ENCODE measurements at places on chromosomes 7 and 10.

DNA sequence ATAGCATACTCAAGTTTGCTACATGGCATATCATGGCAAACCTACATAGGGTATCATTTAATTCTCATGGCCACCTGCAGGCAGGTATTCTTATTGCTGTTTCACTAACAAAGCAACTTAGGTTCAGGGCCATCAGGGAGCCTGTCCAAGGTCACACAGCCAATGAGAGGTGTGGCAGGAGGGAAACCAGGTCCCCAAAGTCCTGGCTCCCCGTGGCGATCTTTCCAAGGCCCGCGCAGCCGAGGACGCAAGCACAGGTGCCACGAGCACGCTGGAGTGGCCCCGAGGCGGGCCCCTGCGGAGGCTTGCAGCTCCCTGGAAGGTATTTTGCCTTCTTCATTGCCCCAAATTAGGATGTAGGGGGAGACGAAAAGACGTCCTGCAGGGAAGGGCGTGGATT lies 20.8 kb downstream of the PRKAG2 start:
- DNase-seq, result no peak

GRCh38 chr7:5559576-5560240 lies 136.1 kb upstream of the TNRC18 start:
- no peak for DNase-seq

GRCh38 chr10:17145239-17145638 lies 15.6 kb upstream of the CUBN start:
- DNase-seq, result no peak

DNA sequence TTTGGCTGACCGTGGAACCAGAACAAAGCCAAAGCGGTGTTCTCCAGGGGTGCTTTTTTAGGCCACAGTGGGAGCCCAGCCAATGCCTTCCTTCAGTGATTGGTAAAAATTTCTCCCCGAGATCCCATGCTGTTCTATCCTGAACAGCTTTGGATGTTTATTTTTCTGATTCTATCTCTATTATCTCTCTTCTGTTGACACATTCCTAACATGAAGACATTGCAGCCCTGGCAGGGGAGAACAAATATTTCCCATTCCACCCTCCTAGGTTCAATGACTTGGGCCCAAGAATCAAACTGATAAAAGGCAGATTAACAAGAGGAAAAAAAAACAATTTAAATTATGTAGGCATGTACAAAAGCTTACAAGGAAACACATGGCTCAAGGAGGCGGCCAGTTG lies 162.7 kb downstream of the PFKFB3 start:
- DNase-seq, result no peak

DNA sequence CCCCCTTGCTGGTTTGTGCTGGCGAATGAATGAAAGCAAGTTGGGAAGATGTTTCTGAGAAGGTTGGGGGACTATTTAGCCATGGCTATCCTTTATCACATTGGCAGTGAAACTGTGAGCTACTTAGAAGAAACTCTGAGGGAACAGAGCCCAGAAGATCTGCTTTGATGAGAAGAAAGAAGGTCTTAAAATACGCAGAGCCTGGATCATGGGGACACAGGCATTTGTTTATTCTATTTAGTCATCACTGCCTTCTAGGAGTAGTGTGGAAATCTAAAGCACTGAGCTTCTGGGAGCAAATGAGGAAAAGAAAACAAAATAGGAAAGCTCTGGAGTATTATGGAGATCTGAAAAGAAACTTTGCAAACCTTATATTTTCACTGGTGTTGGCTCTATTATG lies 28.5 kb downstream of the CPED1 start:
- DNase-seq, result no peak

- DNase-seq, result peak; percentile 22
Measured at GRCh38 chr10:118501637-118502440, 93.6 kb downstream of the PRLHR start.

- no peak for DNase-seq
Measured at GRCh38 chr10:89207801-89208551, 859 bp upstream of the CH25H start.

GRCh38 chr7:127380479-127380878 lies 12.0 kb downstream of the ZNF800 start:
- DNase-seq, result no peak

GRCh38 chr7:30934732-30935568 lies 23.3 kb downstream of the AQP1 start:
- DNase-seq, result no peak

GRCh38 chr10:61463035-61463909 lies 10.1 kb upstream of the TMEM26 start:
- DNase-seq, result peak; percentile 88

GRCh38 chr7:21352540-21353387 lies 75.1 kb upstream of the SP4 start:
- no peak for DNase-seq

- no peak for DNase-seq
Measured at GRCh38 chr7:103990991-103991390, 1.5 kb upstream of the RELN start.

DNA sequence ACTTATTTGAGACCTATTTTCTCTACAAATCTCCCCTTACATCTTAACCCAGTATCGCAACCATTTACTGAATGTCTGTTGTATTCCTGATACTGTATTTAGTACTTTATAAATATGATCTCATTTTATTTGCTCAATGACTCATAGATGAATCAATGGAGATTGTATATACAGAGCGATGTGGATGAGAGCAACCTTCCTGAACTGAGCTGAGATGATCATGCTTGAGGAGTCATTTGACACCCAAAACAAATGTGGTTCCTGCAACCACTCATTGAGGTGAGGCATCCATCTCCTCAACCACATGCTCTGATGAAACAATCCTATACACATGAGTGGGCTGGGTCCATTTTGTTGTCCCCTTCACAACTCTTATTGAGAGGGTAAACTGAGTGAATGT lies 250.0 kb downstream of the CDC14C start:
- DNase-seq, result peak; percentile 1

DNA sequence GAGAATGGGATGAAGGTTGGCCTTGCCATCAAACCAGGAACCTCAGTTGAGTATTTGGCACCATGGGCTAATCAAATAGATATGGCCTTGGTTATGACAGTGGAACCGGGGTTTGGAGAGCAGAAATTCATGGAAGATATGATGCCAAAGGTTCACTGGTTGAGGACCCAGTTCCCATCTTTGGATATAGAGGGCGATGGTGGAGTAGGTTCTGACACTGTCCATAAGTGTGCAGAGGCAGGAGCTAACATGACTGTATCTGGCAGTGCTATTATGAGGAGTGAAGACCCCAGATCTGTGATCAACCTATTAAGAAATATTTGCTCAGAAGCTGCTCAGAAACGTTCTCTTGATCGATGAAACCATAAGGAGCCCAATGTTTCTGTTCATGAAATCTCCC lies 637 bp downstream of the RPEL1 start:
- no peak for DNase-seq

DNA sequence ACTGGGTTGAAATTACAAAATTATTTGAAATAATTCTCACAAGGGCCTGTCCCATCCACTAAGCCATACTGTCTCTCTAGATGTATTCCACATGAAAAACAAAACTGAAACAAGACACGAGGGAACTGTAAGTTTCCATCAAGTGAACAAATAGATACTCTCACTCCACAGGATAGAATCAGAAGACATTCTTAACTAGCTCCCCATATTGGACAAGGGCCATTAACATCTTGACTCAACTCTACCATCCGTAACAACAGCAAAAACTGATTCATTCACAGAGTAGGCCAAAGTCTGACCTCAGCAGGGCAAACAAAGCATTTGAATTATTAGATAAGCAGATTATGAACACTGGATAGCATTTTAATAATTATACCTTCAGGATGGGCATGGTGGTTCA lies 29.1 kb downstream of the UBE2H start:
- DNase-seq, result peak; percentile 76

- DNase-seq, result no peak
Measured at GRCh38 chr10:5291501-5292195, 73.1 kb upstream of the UCN3 start.

DNA sequence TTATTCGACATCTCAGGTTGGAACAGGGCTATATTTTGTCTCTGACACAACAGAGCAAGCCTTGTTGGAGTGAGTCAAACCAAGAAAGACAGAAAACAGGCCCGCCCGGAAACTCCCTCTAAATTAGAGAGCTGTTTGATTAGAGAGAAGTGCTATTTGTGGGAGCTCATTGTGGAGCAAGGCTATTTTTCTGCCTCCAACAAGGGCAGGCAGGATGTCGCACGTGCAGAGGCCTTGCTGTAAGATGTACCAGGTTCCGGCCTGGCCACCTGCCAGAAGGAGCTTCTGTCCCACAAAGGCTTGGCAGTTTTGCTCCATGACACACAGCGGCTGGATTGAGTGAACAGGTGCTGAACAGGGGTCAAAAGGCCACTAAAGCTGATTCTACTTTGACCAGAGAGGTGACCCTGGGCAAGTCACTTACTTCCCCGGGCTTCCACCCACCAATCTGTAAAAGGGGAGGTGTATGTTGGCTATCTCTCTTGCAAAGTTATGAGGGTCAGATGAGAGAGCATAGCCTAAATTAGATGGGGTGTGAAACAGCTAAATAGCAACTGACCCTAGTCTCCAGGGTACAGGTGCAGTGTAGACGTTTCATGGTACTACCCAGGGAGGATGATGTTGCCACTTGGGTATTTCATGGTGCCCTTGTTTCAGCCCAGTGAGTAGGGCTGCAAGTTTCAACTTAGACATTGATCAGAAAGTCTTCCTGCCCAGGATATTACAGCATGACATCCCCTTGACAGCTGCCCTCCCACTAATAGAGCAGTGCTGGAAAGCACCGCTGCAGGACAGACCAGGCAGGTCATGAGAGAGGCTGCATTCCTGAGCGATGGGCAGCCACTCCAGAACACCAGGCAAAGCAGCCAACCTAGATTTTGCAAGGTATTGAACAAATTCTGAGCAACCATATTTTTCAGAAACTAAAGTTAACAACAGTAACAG lies 62.0 kb downstream of the VSTM4 start:
- DNase-seq, result no peak

DNA sequence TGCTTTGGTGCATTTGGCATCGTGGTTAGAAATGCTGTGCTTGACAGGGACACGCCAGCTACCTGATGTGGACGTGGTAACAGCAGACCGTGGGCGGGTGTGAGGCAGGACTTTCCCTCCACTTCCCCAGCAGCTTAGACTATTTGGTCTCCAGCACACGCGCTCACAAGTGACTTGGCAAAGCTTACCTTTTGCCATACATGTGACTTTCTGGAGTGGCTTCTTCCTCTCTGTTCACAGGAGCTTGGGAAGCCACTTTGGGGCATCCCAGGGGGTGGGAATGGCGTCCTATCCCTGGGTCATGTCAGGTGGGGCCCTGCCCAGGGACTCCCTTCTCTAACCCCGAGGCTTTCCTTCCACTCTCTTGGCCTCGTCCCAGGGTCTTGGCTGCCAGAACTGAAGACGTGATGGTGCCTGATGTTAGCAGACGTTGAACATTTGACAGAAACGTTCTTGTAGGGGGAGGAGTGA lies 228.7 kb upstream of the KLF6 start:
- no peak for DNase-seq

GRCh38 chr10:31457858-31458257 lies 138.8 kb downstream of the ZEB1 start:
- no peak for DNase-seq

DNA sequence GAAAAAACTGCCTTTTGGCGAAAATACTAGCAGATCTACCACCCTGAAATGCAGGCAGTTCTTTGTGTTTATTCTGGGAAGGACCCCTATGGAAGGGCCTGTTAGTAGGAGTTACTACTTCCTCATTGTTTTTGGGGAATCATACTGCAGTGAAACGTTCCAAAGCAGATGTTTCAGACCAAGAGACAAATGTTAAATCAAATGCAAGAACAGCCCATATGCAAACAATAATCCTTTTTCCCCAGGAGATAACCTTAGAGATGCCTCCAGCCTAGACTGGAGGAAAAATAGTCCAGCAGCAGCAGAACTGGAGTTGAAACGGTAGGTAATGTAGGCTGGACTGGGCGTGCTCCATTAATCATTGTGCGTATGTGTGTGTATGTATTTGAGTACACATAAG lies 65.9 kb upstream of the VWDE start:
- no peak for DNase-seq

GRCh38 chr10:103598654-103599115 lies 105.2 kb downstream of the NEURL1 start:
- peak; percentile 53 for DNase-seq

DNA sequence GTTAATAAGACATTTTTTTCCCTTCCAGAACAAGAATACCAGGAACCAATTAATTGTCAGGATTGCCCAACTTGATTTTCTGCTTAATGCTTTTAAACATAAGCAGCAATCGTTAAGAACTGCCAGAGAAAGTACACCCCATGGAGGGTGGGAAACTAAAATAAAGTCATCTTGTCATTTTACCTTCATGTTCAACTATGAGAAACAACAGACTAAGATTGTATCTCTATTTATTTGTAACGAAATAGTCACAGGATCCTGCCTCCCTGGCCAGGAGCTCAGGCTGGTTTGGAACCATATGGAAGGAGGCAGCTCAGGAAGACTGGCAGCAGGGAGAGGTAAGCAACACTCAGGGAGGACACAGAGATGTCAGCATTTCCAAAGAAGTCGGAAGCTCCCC lies 129.6 kb downstream of the TNS3 start:
- DNase-seq, result no peak

DNA sequence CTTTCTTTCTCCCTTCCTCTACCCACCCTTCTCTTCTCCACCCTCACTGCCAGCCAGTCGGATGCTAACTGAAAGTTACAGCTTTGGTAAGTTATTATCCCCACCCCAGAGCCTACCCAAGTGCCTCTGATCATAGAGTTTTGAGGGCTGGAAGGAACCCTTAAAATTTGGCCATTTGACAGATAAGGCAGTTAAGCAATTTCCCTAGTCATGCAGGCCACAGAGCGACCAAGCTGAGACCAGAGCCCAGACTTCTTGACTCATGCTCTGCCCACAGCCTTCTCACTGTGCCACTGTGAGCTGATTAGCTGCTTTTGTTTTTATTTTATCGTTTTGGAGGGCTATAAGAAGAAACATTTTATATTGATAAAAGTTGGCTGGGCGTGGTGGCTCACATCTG lies 17.2 kb downstream of the SAP25 start:
- no peak for DNase-seq

DNA sequence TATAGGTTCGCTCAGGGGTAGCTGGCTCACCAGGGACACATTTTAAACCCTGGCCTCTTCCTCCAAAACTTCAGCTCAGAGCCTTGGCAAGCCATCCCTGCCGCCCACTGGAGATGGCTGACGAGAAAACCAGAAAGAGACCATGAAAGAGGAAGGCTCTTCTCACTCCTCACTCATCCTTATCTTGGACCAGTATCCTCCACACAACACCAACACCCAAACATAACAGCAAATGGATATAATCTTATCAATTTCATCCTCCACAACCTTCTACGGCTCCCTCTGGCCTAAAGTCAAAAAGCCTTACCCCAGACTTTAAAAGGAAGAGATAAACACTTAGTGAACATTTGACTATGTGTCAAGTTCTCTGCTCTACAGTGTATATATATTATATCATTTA lies 26.9 kb downstream of the DLG5 start:
- DNase-seq, result no peak

DNA sequence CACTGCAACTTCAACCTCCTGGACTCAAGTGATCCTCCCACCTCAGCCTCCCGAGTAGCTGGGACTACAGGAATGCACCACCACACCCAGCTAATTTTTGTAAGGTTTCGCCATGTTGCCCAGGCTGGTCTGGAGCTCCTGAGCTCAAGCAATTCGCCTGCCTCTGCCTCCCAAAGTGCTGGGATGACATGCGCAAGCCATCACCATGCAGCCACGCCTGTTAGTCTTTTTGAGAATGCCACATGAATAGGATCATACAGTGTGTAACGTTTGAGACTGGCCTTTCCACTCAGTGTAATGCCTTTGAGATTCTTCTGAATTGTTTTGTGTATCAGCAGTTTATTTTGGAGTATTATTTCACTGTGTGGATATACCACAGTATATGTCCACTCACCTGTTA lies 75.7 kb upstream of the MSRB2 start:
- no peak for DNase-seq

- peak; percentile 85 for DNase-seq
Measured at GRCh38 chr7:89232-90019, 102.9 kb upstream of the FAM20C start.

Data from astrocyte of the cerebellum (primary cell).